ENCODE measurements at places on chromosomes 4 and X.

GRCh38 chrX:115547448-115547847 lies 13.5 kb upstream of the PLS3 start:
- DNase-seq = no peak

DNA sequence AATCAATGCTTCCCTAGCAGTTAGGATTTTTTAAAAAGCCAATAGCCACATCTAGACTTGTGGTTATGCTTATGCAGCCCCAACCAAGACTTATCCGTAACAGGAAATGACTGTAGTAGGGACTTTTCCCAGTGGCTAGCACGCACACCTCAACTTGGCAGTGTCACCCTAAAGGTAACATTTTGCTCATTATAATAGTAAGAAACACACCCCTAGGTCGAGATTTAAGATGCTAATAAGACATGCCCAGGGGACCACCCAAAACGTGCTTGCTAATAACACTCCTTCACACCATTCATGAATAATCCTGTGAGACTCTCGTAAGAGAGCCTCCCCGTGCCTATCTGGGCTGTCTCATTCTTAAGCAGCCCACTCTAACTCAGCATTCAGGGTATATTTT lies 195.3 kb downstream of the CHIC1 start:
- DNase-seq = no peak

DNA sequence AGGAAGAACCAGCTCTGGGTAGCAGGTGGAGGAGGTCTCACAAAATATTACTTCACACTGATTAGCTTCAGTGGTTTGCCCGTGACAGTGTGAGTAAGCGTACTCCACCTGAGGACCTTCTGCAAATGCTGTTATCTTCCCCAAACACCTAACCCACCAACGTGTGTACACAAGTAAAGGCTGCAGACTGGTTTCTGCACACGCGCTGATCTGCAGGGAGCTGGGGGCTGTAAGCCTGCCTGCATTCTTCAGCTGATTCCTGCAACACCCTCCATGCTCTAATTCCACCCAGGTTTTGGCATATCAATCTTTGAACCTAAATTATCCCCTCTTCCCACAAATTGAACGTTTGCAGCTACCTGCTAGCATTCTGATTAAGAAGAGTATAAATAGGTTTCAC lies 820.2 kb downstream of the TRIML1 start:
- DNase-seq = no peak

GRCh38 chr4:169202145-169202699 lies 68.5 kb downstream of the SH3RF1 start:
- no peak for DNase-seq

DNA sequence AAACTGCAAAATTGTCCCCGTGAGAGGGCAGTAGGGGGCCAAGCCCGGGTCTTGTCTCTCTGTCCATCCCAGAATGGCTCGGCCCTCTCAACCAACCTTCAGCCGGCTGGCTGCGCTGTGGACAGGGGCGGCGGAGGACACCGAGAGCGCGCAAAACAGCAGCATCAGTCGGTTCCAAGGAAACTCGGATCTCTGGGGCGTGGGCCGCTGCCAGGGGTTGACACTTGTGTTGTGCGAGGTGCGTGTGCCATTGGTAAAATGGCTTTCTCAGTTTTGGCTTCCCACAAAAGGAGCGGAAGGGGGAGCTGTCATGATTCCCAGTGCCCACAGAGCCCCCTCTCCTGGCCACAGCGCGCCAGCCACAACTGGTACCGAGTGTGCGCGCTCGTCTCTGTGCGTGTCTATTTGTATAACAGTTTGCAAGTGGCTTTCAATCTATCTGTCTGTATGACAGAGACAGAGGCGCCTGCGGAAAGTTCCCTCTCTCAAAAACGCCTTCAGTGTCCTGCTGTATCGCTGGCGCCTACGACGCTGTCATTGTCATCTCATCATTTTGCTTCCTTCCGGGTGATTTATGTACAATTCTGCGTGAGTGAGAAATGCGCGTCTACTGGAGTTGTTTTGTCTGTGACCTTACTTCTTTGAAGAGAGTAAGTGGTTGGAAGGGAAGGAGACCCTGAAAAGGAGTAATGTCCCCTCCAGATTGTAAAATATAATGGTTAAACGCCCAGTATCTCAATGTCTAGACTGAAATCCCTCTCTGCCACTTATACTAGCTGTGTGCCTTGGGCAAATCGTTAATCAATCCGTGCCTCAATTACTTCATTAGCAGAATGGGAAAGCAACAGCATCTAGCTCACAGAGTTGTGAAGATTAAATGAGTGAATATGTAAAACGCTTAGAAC lies 1.8 kb downstream of the DKK2 start:
- no peak for DNase-seq

GRCh38 chr4:91916219-91916618 lies 387.5 kb upstream of the GRID2 start:
- no peak for DNase-seq

DNA sequence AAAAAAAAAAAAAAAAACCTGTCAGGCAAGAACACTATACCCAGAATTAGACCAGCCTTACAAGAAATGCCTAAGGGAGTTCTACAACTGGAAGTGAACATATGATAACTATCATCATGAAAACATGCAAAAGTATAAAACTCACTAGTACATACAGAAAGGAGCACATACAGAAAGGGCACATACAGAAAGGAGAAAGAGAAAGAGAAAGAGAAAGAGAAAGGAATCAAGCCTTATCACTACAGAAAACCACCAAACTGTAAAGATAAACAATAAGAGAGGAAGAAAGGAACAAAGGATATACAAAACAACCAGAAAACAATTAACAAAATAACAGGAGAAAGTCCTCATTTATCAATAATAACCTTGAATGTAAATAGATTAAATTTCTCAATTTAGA lies 50.4 kb downstream of the PHKA1 start:
- no peak for DNase-seq

DNA sequence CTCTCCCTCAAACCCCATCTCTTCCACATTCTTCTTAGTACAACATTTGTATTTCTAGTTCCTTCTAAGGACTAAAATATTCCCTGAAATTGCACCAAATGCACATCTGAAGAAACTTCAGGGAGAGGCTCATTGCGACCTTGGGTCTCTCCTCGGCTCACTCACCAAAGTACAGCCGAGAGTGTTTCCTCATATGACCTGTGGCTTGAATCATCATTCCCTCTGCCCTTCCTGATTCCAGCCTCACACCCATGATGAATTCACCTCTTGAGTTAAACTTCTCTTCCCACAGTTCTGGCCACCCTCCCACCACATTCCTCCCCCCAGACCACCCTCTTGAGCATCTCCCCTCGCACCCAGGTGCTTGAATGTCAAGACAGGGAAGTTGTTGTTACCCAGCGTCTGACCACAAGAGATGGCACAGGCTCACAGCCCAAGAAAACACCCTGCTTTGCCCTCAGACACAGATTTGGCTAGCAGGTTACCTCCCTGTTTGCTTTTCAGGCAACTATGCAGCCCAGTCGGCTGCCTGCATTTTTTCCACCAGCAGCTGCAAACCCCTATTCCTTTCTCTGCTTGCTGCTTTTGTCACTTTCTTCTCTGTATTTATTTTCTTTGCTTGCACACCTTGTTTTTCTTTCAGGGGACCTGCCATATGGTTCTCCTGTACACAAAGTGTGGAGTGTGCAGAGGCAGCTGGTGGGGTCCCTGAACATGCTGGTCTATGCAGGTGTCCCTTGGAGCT lies 214.8 kb downstream of the SPATA18 start:
- no peak for DNase-seq

- no peak for DNase-seq
Observed at GRCh38 chr4:71050809-71051208, 57.4 kb downstream of the DCK start.

GRCh38 chrX:41036668-41037326 lies 48.4 kb upstream of the USP9X start:
- no peak for DNase-seq

- DNase-seq = no peak
Observed at GRCh38 chr4:19368800-19369199, 882.9 kb upstream of the SLIT2 start.

- no peak for DNase-seq
Observed at GRCh38 chrX:134592303-134592702, 66.0 kb downstream of the PLAC1 start.

DNA sequence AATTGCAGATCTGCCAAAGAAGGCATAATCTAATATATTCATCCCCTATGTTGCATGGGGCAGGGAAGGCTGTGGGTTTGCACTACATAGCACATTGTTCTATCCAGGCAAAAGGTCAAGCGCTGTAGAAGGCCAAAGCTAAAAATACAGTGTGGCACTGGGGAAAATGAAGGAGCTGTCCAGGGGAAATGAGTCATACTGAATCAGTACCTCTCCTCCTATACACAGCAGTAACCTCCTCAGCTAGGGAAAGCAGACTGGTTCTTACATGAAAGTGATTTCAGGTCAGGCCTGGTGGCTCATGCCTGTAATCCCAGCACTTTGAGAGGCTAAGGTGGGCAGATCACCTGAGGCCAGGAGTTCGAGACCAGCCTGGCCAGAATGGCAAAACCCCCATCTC lies 31.0 kb upstream of the SLC25A4 start:
- DNase-seq = no peak

- no peak for DNase-seq
Observed at GRCh38 chr4:99144070-99144469, at the start of gene ADH4. Gene ADH4 (minus strand): TSS chr4:99144297. CDS start chr4:99144222, 75 bp downstream.

DNA sequence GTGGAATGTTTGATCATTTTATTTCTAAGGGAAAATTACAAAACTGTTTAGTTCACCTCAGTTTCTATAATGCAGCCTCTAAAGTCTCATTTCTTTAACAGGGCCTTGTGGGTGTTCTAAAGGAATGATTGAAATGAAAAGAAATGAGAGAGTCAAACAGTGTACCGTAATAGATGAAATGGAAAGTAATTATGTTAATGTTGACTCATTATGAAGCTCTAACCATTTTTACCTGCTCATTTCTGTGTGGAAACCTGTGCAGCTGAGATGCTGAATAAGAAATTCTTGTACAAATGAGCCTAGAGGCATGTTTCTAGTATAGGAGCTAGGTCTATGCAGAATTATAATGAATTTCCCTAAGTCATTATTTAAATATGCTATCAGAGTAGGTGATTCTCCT lies 45.2 kb upstream of the RPA4 start:
- no peak for DNase-seq

- no peak for DNase-seq
Observed at GRCh38 chrX:30144971-30145731, 70.2 kb upstream of the MAGEB2 start.

DNA sequence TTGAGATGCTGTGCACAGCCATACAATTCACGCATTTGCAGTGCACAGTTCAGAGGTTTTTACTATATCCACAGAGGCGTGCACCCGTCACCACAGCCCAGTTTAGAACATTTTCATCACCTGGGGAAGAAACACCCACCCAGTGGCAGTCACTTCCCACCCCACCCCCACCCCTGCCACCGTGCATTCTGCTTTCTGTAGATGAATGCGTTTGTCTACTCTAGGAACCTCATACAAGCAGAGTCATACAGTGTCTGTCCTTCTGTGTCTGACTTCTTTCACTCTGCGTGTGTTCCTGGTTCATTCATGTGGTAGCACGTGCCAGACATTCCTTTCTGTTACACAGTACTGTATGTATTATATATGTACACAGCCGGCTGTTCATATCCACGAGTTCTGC lies 122.8 kb downstream of the TBL1X start:
- DNase-seq = no peak

DNA sequence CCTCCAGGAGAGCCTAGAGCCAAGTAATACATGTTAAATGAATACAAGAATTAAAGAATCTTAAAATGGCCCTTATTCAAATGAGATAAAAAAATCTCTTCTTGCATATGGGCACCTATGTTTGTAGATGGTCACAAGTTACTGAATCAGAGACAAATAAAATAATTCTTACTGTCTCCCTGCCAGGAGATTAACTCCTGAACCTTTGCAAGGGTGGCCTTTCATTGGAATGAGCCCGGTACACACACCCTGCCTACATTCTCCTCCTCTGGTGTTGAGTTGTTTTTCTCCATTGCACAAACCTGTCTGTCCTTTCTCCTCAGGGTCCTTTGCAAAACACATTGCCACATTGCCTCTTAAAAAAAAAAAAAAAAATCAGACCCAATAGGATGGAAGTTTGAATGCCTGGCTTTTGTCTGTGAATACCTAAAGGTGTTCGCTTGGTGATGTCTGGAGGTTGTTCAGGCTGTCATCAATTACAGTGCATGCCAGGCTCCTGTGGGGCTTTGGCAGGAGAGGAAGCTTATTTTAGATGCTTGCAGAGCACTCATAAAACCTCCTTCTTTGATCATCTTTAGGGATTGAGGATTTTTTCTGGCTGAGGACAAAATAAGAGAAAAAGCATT lies 8.3 kb upstream of the TMEM154 start:
- DNase-seq = no peak

DNA sequence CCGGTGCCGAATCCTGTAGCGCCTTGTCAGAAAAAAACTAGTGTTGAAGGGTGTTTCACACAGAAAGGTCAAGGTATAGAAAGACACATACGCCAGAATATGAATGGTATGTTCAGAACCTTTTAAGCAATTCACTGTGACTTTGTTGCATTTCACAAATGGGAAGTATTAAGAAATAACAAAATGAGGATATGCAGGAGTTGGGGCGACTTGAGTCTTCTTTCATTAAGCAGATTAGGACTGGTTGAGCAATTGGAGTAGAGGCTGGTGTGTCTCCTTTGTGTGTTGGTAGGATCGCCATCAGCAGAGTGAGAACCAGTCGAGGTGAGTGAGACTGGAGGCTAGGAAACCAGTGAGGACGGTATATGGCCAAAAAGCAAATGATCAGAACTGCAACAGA lies 1454.5 kb upstream of the TENM3 start:
- DNase-seq = no peak

GRCh38 chr4:138226351-138226750 lies 15.8 kb downstream of the SLC7A11 start:
- no peak for DNase-seq

- no peak for DNase-seq
Observed at GRCh38 chrX:17655211-17656034, 81.9 kb upstream of the SCML1 start.

- no peak for DNase-seq
Observed at GRCh38 chrX:113408843-113409242, 568.2 kb upstream of the AMOT start.

DNA sequence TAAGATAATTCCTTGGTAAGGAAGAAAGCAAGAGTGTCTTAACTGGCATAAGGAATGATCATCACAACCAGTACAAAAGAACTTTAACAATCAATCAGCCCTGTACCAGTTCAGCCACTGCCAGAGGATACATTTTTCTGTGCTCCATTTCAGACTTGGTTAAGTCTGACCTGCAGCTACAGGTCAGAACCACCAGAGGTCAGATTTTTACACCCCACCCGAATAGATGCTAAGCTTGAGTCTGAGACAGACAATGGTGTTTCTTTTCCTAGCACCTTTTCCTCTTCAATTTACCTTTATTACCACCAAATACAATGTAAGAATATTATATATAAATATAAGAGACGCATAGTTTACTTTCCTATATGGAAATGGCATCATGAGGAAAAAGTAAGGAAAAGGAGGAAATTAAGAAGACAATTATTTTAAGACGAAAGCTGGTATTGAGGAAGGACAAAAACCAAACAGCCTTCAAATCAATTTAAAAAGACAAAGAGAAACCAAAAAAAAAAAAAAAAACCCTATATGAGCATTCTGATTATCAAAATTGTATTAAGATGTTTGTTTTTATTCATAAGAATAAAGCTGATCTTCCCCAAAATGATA lies 215.3 kb upstream of the TTC29 start:
- no peak for DNase-seq

- DNase-seq = peak; percentile 55
Observed at GRCh38 chrX:1466971-1467561, 14.4 kb upstream of the ASMTL start.

GRCh38 chrX:8783097-8783713 lies 18.0 kb downstream of the FAM9A start:
- DNase-seq = peak; percentile 6

GRCh38 chr4:79413886-79414285 lies 5.9 kb upstream of the GK2 start:
- no peak for DNase-seq

Measured in activated T-helper 1 cell treated with anti-CD3 and anti-CD28 coated beads, Interleukin-12 subunit alpha, Interleukin-12 subunit beta, Interleukin-2, Interleukin-4 antibody, amounts not matched to agents 30 ng/mL and 10 ng/mL and 1 ng/mL, durations not matched to agents 14 hours and 24 hours and 36 hours (primary cell).